Activated CD4-positive, alpha-beta T cell treated with anti-CD3 and anti-CD28 coated beads, Interleukin-2, amount 50 U/mL, for 48 hours (primary cell): ENCODE measurements at places on chromosomes 16 and 17.

- no peak for DNase-seq
Measured at GRCh38 chr16:57373117-57373947, 1.0 kb downstream of the CX3CL1 start.

- no peak for DNase-seq
Measured at GRCh38 chr17:35984140-35984539, 2.4 kb downstream of the CCL14 start.

DNA sequence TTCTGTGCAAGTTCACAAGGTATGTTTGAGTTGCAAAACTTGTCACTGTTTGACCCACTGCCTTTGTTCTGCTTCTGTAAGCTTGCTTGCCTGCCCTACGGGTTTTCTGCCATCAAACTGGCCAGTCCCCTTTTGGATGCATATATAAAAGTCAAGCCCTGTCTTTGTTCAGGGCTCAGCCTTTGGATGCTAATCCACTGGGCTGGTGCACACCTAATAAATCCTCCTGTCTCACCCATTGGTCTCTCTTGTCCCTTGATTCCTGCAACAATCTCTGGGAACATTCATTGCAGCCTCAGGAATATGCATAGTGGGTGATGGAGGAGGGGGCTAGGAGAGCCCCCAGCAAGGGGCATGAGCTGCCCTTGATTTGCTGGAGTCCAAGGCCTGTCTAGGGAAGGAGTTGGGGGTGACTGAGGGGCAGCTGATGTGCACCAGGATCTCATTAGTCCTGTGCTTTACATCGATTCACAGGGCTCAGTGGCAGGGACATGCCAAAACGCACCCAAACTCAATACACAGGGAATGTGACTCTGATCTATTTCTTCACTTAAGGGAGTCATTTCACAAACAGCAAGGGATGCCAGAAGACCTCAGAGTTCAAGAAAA is 225.4 kb upstream of the NLRP1 start:
- no peak for DNase-seq

- no peak for DNase-seq
Measured at GRCh38 chr17:15920758-15921239, 24.1 kb upstream of the ADORA2B start.

DNA sequence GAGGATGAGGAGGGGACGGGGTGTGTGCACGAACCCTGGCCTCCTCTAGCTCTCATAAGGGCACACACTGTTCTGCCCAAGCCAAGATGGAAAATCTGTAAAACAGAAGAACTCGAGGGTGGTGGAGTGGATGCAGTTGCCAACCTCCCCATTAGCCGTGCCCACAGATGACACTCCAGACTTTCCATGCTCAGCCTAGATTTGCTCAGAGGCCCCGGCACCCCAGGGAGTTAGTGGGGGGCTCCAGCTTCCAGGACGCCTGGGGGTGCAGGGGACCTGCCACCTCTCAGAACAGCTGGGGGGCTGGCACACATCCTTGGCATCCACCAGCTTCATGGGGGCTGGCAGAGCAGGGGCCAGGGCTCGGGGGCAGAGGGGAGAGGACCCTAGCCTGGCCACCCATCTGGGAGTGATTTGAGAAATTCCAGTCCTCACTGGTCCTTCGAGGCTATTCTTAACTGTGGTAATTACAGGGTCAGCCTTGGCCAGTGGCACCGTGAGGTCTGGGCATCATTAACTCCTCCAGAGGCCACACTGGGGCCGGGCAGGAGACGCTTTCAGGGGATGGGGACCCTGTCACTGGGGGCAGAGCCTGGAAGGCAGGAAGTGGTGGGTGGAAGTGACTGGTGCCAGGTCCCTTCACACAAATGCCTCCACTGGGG is 14.3 kb downstream of the VASN start:
- DNase-seq, result no peak

GRCh38 chr17:53538129-53538617 is 284.6 kb upstream of the KIF2B start:
- DNase-seq, result no peak
